ENCODE measurements at places on chromosomes 1 and 21.

DNA sequence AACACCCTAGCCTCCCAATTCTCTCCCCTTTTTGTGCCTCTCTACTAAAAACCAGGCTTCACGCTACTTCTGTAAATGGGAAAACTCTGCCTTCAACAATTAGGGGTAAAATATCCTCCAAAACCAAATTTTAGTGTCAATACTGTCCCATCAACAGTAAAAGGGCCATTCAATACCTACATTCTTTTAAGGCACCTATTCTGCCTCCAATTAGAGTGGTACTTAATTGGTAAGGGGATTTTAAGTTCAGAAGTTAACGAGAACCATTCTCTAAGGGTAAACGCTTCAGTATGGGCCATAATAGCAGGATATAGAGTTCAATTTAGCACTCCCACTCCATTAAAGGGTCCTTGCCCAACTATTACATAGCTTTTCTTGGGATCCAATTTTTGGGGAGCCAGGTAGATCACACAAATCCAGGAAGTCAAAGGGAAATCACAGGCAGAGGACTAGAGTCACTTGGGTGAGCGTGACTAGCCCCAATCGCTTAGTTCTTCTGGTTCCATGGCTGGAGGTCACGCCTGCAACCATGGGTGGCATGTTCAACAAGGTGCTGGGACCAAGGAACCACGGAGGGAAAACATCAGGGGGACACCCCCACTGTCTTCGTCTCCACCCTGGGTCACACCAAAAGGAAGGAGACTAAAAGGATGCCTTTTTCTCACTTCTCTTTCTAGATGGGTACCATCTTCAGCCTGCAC lies 20.1 kb upstream of the BSDC1 start:
- DNase-seq, result no peak

- DNase-seq, result no peak
Observed at GRCh38 chr21:24175106-24175505, 1432.2 kb downstream of the MRPL39 start.

- no peak for DNase-seq
Observed at GRCh38 chr1:113456967-113457366, 66.7 kb downstream of the MAGI3 start.

- no peak for DNase-seq
Observed at GRCh38 chr21:25688275-25689155, 46.2 kb downstream of the ATP5PF start.

- no peak for DNase-seq
Observed at GRCh38 chr1:233406994-233407631, 79.6 kb downstream of the MAP3K21 start.

DNA sequence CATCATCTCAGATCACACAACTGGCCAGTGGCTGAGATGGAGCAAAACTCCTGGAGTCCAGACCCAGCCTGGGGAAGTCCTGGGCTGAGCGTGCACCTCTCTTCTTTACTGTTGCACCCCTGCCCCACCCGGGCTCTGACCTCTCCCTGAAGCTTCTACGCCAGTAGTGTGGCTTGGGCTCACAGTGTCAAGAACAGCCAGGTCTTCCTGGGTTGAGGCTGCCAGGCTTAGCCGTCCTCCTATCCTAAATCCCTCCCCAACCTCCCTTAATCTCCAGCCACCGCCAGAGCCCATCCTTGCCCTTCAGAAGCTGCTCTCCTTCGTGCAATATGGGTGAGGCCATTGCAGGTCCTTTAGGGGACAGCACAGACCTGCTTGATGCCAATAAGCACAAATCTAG lies 399.2 kb upstream of the VAMP3 start:
- no peak for DNase-seq

GRCh38 chr21:24369746-24370145 lies 1237.5 kb downstream of the MRPL39 start:
- no peak for DNase-seq

GRCh38 chr1:8598060-8598724 lies 219.2 kb downstream of the RERE start:
- peak; percentile 51 for DNase-seq

- DNase-seq, result no peak
Observed at GRCh38 chr1:231407547-231408396, 14.3 kb downstream of the EGLN1 start.

GRCh38 chr1:195054217-195054687 lies 1554.0 kb downstream of the KCNT2 start:
- DNase-seq, result no peak

- DNase-seq, result no peak
Observed at GRCh38 chr21:44765231-44766013, 36.2 kb downstream of the UBE2G2 start.

DNA sequence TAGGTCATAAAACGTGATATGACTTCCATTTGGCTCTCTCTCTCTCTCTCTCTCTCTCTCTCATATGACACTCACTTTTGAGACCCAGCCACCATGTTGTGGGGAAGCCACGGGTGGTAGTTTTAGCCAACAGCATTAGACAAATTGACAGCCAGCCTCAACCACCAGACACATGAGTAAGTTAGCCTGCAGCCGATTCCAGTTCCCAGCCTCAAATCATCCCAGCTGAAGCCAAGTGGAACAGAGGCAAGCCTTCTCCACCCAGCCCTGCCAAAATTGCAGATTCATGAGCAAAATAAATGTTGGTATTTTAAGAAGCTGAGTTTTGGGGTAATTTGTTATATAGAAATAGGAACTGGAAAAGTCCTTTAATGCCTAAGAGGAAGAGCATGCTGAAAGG lies 98.0 kb upstream of the DNAH14 start:
- no peak for DNase-seq

- DNase-seq, result no peak
Observed at GRCh38 chr1:21338573-21339355, 48.5 kb upstream of the ECE1 start.

DNA sequence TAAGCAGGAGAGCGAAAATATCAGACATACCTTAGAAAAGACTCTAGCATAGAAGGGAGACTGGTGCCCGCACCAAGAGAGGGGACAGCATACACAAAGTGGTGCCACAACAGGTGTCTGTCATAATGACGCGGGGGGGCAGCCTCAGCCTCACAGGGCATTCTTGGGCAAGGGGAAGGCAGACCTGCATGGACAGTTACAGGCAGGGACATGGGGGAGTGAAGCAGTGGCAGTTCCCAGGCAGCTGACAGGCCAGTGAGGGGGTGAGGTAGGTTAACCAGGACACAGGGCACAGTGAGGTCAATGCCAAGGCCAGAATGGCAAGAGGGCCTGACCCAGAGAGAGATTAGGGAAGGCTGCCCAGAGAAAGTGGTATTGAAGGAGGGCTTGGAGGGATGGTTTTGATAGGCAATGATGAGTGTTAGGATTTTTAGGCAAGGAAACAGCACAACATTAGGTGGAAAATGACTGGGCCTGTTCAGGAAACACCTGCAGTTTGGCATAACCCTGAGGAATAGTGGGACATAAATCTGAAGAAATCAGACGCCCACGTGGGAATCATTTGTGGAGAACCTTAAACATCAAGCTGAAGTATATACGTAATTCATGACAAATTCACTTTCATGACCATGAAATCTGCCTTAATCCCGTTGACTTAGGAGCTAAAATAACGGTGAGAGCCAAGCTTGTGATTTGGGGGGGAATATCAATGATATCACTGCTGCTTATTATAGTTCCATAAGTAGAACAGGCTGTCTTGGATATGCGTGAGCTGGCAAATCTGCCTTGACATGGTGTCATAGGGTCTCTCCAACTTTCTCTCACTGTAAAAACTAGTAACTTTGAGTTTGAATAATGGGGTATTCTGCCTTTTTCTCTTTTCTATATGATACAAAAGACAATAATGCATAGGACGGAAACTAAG lies 8.9 kb downstream of the PTPN14 start:
- no peak for DNase-seq

DNA sequence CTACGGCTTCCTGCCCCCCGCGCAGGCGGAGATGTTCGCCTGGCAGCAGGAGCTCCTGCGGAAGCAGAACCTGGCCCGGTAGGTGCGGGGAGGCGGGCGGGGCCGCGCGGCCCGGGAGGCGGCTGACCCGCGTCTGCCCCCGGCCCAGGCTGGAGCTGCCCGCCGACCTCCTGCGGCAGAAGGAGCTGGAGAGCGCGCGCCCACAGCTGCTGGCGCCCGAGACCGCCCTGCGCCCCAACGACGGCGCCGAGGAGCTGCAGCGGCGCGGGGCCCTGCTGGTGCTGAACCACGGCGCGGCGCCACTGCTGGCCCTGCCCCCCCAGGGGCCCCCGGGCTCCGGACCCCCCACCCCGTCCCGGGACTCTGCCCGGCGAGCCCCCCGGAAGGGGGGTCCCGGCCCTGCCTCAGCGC lies 16.6 kb downstream of the NOC2L start:
- no peak for DNase-seq

GRCh38 chr1:184489908-184490307 lies 103.1 kb downstream of the C1orf21 start:
- DNase-seq, result no peak

DNA sequence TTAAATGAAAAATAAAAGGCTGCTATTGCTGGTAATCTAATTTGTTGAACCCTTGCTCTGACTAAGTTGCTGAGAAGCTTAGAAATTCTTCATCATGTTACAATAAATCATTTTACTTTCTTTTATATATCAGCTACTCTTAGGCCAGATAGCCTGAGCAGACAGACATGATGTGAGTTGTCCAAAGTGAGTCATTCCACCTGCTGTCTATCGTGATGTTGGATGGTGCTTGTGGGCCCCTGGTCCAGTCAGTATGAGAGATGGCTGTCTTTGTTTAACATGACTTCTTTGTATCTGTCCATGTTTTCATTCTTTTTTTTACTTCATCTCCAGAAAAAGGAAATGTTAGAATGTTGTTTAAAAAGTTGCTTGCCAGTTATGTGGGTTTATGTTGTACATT lies 188.8 kb downstream of the ADGRL2 start:
- no peak for DNase-seq

- no peak for DNase-seq
Observed at GRCh38 chr1:236687273-236687672, 974 bp downstream of the ACTN2 start.

DNA sequence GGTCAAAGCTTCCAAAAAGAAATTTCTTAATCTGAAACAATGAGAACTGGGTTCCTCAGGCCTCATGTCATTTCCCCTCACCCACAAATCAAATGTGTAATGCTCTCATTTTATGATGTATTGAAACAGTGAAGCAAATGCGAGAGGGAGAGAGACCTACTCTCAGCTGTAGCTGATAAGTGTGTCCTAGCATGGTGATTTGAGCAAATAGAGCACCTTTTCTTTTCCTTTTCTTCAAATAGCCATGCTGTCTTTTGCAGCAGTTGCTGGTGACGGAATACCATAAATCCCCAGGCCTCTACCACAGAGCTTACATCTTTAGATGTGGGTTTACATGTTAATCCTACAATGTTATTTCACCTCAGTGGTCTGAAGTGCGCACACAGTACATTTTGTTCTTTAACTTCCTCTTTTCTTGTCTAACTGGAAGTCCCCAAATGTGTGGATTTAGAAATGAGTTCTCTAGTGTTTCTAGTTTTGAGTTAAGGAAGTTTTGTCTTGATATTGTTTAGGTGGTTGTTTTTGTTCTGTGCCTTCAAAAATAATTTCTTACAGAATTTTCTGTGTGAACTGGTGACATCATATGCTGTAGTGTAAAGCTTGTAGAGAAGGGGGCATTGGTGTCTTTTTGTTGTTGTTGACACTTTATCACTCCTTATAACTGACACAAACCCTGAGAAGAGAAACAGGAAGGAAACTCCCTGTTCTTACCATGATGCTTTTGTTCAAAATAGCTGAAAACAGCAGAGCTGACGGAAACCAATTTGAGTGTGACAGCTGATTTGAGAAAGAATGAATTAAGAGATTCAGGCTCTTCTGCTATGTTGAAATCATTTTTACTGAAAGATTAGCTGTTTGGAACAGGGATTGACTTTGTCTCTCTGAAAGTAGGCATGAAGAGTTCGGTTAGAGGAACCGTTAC lies 12.2 kb downstream of the SMAP2 start:
- DNase-seq, result no peak

DNA sequence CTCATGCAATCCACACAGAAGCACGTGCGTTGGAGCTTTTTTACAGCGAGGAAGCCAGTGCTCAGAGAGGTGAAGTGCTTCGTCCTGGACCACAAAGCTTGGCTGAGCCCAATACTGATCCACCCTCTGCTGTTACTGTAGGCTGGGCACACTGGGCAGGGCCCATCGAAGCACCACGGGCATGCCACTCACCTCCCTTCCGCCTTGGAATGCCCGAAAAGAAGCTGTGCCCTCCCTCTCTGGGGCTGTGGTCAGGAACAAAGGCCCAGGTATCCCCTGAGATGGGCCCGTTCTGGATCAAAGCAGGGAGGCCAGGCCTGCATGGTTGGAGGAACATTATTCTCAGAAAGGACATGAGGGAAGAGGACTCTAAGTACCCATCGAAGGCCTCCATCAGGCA lies 206.7 kb upstream of the C1orf174 start:
- DNase-seq, result no peak

DNA sequence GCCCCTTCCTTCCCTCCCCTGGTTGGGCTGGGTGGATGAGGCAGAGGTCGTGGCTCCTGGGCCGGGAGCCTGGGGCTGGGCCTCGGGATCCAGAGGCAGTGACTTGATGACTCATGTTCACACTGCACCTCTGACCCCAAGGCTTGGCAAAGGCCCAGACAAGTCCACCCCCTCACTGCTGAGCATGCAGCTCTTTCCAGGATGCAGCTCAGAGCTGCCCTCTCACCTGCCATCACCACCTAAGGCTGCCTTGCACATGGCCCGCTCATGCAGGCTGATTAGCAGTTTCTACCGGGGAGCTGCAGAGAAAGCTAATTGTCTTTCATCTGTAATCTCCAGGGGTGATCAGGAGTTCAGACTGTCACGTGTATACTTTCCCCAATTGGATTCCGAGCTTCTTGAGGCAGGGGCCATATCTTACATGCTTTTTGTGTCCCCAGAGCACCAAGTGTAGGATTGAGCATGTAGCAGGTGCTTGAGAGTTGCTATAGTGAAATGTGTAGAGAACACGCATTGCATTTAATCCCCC lies 62.1 kb downstream of the LRRN2 start:
- DNase-seq, result no peak

- DNase-seq, result no peak
Observed at GRCh38 chr1:17370618-17371017, 1.4 kb upstream of the PADI6 start.

DNA sequence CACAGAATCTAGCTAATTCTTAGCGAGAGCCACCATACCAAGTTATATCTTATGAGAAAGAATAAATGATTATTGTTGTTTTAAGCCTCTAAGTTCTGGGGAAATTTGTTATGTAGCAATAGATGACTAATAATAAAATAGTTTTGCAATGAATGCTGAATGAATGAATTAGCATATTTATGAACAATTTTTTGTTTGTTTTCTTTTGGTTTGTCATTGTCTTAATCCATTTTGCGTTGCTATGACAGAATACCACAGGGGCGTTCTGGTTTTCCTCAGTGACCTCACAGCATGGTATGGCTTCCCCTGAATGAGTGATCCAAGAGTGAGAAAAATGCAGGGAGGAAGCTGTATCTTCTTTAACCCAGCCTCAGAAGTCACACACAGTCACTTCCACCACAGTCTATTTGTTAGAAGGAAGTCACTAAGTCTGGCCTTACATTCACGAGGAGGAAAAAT lies 53.8 kb upstream of the HPDL start:
- DNase-seq, result no peak

DNA sequence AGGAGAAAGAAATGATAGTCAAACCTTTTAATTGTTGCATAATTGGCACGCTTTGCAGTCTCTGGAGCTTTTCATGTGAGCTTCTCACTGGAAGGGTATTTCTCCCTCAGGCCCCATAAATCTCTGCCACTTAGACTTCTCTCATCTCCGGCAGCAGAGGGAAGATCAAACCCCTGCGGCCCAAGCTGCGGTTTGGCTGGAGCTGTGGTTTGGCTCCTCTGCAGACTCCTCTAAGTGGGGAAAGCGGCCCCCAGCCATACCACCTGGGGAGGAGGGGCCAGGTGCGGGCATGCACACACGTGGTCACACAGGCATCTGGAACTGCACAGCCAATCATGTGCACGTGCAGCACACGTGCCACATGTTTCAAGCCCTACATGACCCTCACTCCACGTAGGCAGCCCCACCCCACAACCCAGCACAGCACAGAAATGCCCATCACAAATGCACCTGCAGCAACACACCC lies 58.3 kb downstream of the UBE2T start:
- DNase-seq, result no peak

All from NCI-H2227 treated with DMSO at 0.1 percent for 48 hours (cell line).